ENCODE measurements at places on chromosomes 1 and 21. TPM values are rescaled to one million over a fixed set of nuclear protein-coding genes. Genes with fewer than 3 reads are reported as not detected.

The HSPB7 gene
- not detected for total RNA-seq

The CYP4Z1 gene
- not detected for total RNA-seq

The AMY2B gene
- total RNA-seq: 7.3 TPM

The VANGL2 gene
- 0.05 TPM for total RNA-seq

The PGLYRP4 gene
- not detected for total RNA-seq

The SYCP1 gene
- not detected for total RNA-seq

The KLHDC9 gene
- total RNA-seq: not detected

The MIXL1 gene
- total RNA-seq: 0.27 TPM

The OR2T11 gene
- total RNA-seq: not detected

The MCOLN3 gene
- 0.16 TPM for total RNA-seq

The C1orf52 gene
- total RNA-seq: 21.0 TPM

The WDR4 gene
- total RNA-seq: 25.6 TPM

The COL8A2 gene
- total RNA-seq: 0.11 TPM

The SMCP gene
- not detected for total RNA-seq

The SLAMF6 gene
- 55.2 TPM for total RNA-seq

The ADGRB2 gene
- total RNA-seq: 1.1 TPM

The NPHS2 gene
- total RNA-seq: not detected

The TMEM82 gene
- total RNA-seq: not detected

The SMG5 gene
- total RNA-seq: 115 TPM

The CITED4 gene
- 4.4 TPM for total RNA-seq

The ERVH48-1 gene
- total RNA-seq: 0.18 TPM

The NT5C1A gene
- total RNA-seq: 0.97 TPM
